CD4-positive, alpha-beta T cell treated with Interleukin-2 at 100 ng/mL for 4 hours (primary cell): ENCODE measurements at places on chromosomes 2 and 18.

DNA sequence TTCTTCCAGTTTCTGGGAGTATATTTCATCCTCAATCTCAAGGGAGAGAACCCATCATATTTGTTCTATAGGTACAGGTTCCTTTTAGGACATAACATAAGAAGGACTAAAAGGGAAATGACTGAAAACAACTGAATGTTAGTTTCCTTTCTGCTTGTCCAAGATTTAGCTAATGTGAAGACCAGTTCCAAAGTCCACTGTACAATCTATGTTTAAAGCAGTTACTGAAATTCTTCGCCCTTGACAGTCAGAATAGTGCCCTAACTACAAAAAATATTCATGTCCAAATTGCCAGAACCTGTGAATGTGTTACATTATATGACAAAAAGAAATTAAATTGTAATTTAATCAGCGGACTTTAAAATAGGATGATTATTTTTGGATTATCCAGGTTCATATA, 466.3 kb upstream of the SETBP1 start:
- no peak for DNase-seq

DNA sequence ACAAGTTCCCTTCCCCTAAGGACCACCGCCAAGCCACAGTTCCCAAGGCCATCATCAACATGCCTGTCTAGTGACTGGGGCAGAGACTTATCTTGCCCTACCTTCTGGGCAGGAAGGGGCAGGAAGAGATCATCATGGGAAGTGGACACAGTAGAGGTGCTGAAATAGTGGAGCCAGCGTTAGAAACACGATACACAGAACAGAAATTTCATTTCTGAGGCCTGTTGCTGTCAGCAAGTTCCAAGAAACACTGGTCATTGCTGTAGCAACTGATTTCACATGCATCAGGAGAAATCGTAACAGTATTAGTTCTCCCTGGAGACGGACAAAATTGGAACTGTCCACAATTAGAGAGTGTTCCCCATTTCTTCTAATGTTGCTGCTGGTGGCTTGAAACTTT, 83.0 kb downstream of the COLEC12 start:
- no peak for DNase-seq

DNA sequence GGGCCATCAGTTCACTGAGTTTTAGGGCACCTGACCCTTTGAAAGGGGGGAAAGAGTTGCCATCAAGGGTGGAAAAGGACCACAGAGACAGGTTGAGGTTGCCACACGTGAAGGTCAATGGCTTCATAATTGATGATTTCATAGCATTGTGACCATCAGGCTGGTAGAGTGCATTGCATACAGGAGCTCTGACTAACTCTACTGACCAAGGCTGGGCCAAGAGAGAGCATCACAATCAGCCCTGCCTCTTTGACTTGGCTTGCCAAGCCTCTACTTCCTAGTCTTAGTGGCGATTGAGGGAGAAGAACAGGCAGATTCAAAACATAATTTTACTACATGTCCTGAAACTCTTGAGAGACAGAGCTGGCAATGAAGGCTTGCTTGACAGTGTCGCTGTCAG, 5.8 kb upstream of the TNP1 start:
- DNase-seq: no peak

DNA sequence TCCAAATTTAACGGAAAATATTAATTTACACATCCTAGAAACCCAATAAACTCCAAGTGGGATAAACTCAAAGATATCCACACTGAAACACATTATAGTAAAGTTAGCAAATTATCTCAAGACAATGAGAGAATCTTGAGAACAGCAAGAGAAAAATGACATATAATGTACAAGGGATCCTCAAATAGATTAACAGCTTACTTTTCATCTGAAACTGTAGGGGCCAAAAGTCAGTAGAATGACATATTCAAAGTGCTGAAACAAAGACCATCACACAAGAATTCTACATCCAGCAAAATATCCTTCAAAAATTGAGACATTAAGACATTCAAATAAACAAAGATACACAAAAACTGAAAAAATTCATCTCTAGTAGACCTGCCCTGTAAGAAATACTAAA, 18.7 kb upstream of the METTL21A start:
- no peak for DNase-seq

- DNase-seq: no peak
Measured at GRCh38 chr2:134949981-134950708, 31.5 kb downstream of the CCNT2 start.

- DNase-seq: no peak
Measured at GRCh38 chr2:173749315-173749714, 215.9 kb downstream of the SP3 start.
